ENCODE measurements at places on chromosomes 12 and 14.

GRCh38 chr12:24138041-24138440, 188.6 kb upstream of the SOX5 start:
- DNase-seq, result no peak

DNA sequence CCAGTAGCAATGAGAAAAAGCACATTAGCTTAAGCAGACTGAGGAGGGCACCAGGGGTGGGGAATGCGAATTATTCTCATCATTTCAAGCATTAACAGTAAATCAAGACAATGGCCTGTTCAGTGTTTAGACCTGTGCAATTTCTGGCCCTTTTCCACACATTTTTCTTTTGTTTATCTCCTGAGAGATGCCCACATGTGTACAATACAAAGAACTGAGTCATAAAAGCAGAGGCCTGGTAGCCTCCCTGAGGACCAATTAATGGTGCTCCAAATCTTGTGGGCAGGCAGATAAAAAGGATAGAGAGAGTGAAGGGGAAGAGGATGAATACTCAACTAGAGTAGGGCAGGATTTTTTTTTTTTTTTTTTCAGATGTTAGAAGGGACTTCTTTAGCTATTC, 480.8 kb downstream of the RERGL start:
- no peak for DNase-seq

DNA sequence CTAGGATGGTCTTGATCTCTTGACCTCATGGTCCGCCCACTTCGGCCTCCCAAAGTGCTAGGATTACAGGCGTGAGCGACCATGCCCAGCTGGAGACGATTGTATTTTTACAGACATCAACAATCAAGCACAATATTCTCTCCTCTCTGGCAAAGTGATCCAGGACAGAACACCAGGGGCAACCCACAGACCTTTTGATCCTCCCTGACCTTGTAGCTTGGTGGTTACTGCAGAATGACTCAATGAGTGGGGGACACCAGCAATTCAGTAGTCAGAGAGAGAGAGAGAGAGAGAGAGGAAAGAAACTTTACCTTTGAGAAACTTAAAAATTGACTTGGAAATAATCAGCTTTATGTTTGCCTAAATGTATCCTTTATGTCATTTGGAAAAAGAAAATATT, 51.2 kb downstream of the DRAM1 start:
- DNase-seq, result no peak

- DNase-seq, result no peak
These were observed 6.6 kb upstream of the PLEK2 start for GRCh38 chr14:67418401-67419191.

GRCh38 chr12:122052285-122052684, 26.3 kb upstream of the MLXIP start:
- no peak for DNase-seq

- DNase-seq, result no peak
These were observed 57.5 kb downstream of the KIF26A start for GRCh38 chr14:104195878-104196277.

GRCh38 chr12:67208281-67209067, 60.7 kb upstream of the CAND1 start:
- no peak for DNase-seq

- no peak for DNase-seq
These were observed 10.4 kb downstream of the FAM181A start for GRCh38 chr14:93937519-93937918.

DNA sequence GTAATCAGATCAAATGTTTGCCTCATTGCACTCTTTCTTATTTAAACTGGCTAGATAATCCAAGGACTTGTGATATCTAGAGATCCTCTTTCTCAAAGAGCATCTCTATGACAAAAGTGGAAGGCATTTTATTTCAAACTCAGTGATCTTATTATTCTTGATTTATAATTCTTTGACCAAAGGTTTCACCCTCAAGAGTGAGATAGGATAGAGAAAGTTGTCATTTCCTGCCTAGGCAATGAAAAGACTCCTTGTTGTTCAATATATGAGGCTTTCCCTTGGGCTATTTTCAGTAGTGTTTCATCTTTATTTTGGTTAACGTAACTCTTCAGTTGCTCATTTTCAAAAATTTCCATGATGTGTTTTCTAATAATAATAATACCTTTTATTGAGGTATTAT, 18.0 kb upstream of the INSM2 start:
- no peak for DNase-seq

DNA sequence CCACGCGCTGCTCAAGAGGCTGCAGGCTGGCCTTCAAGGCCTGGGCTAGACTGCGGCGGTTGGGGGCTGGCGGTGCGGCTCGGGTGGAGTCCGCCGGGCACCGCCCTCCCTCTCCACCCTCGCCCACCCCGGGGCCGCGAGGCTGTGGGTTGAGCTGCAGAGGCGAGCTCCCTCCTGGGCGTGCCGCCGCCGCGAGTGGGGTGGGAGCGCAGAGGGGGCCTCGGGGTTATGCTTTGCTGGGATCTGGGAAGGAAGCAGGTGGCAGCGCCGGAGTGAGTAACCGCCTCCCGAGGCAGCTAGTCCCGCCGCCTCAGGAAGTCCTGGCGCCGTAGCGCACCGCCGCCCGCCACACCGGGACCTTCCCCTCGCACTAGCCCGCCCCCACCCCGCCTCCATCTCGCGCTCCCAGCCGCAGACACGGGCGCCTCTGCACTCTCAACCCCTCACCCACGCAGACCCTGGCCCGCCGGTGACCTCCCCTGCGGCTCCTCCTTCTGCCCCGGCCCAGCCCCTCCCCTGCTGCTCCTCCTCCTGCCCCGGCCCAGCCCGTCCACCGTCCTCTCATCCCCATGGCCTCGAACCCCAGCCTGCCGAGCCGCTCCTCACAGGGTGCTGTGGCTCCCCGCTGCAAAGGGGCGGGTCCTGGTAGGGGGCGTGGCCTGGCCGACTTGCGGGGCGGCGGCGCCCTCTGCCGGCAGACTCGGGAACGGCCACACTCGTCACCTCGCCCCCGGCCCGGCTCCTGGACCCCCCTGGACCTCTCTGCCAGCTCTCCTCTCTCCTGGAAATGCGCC, 16.6 kb downstream of the TAMALIN start:
- peak; percentile 43 for DNase-seq

- DNase-seq, result no peak
These were observed 6.4 kb downstream of the SLC6A13 start for GRCh38 chr12:256225-256624.

GRCh38 chr14:64708148-64709004, 4.2 kb downstream of the PLEKHG3 start:
- DNase-seq, result no peak

- DNase-seq, result no peak
These were observed 376.2 kb downstream of the DPF3 start for GRCh38 chr14:72517736-72518135.

DNA sequence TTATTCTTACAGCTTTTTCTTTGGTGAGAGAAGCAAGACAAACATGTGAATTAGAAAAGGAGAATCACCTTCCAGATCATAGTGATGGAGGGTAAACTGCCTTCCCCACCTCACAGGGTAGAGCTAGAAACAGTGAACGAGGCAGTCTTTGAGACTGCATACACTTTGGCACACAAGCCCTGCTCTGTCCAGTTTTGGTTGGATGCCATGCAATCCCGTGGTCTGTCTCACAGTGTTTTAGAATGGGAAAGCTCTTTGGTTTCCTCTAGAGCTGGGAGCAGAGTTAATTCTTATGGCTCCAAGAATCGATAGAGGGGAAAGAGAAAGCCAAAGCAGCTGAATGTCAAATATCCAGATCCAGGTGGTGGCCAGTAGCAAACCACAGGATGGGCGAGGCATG, 21.9 kb downstream of the TDP1 start:
- no peak for DNase-seq

DNA sequence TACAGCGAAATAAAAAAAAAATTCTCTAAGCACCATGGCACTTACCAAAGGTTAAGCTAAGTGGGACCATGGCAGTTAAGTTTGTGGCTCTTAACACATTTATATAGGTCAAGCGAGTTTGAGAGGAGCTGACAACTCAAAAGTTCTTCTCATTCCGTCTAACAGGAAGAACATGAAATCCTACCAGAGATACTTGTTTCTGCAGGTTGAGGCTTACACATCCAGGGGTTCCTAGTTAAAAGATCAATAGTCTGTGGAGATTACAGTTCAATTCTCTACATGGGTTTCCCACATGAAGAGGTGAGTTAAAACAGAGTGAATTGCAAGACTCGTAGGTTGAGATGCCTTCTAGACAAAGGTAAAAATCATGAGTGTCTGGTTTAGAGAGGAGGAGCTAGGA, 142.6 kb downstream of the EMP1 start:
- DNase-seq, result no peak

GRCh38 chr12:96375841-96376604, 24.2 kb downstream of the CDK17 start:
- DNase-seq, result no peak

- no peak for DNase-seq
These were observed 19.6 kb downstream of the ACVR1B start for GRCh38 chr12:51970904-51971646.

DNA sequence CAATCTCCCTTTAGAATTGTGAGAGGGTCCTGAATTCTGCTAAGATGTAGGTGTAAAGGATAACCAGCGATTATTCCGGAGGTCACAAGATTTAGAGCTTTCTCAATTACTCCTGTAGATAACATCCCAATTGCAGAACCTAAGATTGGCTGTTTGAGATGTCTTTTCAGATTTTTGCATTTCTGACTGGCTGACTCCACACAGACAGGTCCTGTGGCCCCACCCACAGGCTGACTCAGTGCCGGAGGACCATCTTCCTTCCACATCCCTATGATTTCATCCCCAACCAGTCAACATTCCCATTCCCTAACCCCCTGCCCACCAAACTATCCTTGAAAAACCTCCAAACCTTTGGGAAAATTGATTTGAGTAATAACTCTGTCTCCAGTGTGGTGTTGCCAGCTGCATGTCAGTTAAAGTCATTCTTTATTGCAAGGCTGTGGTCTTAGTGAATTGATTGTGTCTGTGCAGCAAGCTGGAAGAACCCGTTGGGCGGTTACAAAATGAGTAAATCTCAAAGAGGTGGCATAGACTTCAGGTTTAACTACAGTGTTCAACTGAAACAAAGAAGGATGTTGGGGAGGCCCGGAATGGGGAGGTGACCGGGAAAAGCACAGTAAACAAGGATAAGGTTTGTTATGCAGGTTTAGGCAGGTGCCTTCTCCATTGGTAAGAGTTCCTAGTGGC, 10.6 kb downstream of the FNTB start:
- DNase-seq, result no peak
